Mammary epithelial cell (primary cell): ENCODE measurements at places on chromosomes 1 and 21. TPM values are rescaled to one million over a fixed set of nuclear protein-coding genes. Genes with fewer than 3 reads are reported as not detected.

DNA sequence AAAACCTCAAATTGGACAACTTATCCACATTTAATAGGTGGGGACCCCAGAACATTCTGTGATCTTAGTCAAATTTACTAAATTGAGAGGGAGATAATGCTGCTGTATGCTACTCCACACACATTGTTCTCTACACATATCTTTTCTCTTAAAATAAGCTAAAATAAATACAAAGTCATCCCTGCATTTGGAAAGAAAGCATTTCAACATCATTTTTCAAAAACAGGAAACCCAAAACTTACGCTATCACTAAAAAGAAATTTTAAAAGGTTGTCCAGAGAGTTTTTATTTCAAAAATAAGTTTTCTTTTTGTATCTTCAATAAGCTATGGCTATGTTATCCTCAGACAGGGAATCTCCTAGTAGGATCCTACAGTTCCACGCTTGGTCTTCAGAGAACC is 19.5 kb upstream of the OR6N2 start:
- DNase-seq, result no peak

DNA sequence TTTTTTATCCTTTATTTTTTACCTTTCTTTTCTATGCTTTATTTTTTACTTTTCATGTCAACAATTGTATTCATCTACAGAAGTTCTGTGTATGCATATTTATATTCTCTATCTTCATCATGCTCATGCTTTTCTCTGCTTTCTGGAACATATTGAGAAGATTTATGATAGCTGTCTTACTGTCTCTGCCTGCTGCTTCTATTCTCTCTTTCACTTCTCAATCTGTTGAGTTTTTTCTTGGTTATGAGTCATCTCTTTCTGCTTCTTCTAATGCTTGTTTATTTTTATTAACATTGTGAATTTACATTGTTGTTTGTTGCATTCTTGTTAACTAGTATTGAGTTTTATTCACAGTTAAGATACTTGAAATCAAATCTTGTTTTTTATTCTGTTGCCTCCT is 22.6 kb downstream of the F5 start:
- DNase-seq, result no peak

The STUM gene
- total RNA-seq, result 1.2 TPM

- no peak for DNase-seq
Measured at GRCh38 chr21:40067751-40068150, 200.5 kb downstream of the PCP4 start.

DNA sequence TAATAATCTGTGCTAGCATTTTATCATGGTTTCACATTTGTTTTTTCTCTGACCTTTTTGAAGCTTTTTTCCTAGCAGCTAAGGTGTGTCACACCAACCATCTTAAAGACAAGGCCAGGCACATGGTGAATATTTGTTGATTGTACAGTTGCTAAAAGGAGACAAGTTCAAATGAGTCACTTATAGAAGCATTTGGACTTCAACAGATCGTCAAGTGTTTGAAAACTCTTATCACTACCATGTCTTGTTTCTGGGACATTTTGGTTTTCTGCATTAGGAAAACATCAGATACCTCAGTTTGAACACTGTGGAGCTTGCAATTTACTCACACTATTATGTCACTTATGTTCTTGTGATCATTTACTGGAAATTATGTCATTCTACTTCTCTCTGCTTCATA is 407.3 kb downstream of the USP25 start:
- DNase-seq, result no peak

The MCOLN2 gene
- 1.6 and 3.5 TPM in 2 replicates for total RNA-seq

GRCh38 chr1:206581571-206581981 is 30.7 kb downstream of the EIF2D start:
- no peak for DNase-seq

The FBLIM1 gene
- 351 TPM for total RNA-seq

The ADGRL4 gene
- not detected in 2 replicates for total RNA-seq

GRCh38 chr1:23369335-23370013 is at the start of gene ZNF436:
TSS of gene ZNF436 (minus strand) at chr1:23369836. CDS start at chr1:23368005, 1,831 bp downstream.
- DNase-seq, result peak; percentile 66

DNA sequence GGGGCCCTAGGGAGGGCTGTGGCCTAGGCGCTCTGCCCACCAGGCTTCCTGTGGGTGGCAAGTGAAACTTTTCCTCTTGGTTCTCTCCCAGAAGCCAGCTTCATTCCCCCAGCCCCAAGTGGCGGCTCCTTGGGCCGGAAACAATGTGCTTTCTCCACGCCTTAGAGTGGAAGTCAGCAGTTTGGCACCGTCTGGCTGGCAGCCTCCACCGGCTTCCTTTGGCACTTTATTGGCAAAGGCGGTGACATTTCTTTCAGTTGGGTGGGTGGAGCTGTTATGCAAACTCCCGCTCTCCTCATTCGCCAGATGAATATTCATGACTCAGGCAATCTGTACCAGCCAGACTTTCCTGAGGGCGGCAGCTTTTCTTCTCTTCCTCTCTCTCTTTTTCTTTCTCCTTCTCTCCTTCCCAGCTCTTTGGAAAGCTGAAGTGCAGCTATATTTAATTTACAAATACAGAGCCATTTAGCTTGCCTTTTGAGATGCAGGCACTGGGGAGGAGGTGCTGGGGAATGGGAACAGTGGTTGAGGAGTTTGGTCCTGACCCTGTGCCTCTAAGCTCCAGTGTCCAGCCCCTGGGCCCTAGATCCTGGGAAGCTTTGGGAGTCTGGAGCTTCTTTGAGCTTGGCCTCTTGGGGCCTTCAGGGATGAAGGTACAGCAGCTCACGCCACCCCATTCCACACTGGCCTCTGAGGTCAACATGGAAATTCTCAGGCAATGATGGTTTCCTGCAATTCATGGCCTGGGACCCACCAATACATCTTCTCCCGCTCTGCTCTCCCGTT is 67.8 kb upstream of the POU3F1 start:
- no peak for DNase-seq

GRCh38 chr1:69898403-69898947 is 306.9 kb downstream of the LRRC40 start:
- DNase-seq, result no peak

DNA sequence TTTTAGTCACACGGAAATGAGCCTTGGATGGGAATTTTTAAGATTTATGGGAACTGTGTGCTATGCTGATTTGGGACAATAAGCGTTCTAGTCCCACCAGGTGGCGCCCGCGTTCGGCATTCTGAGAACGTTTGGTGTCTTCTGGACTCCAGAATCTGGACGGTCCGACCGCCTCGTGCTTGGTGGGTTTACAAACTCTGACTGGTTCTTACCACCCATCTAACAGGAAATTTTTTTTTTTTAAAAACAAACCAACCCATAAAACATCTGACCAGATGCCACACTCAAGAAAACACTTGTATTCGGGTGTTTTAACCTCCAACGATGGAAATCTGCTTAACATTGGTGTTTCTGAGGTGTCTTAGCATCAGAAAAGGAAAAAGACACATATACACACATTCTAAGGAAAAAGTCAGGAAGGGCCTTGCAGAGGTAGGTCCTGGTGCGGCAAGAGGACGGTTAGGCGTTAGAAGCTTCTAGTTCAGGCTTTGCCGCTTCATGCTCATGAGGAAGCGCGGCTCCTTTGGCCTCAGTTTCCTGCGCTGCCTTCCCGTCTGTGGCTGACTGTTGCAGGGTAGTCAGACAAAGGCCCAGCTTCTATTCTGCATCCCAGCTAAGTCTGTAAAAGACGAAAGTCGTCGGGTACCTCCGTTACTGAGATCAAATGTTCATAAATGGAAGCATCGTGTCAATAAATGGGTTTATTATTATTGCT is 814 bp upstream of the DYRK3 start:
- DNase-seq, result peak; percentile 79

The PYHIN1 gene
- total RNA-seq, result not detected

The RGL1 gene
- 3.7 and 4.3 TPM in 2 replicates for total RNA-seq

GRCh38 chr1:26530895-26531598 is 1.5 kb downstream of the RPS6KA1 start:
- DNase-seq, result peak; percentile 97

The ISG15 gene
- 6.8 TPM for total RNA-seq

DNA sequence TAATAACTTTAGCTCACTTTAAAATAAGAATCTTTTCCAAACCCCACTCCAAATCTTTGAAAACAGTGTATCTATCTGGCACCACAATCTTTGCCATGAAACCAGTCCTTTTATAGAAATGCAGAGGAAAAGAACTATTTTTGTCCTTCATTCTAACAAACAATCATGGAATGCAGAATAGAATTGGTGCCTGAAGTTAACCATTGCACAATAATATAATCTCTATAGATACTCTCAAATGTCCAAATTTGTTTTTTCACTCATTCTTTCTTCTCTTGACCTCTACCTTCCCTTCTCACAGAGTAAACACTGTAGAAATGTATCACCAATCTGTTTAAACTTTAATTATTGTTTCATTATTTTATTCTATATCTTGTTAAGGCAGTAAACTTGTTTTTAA is 34.8 kb downstream of the TTLL7 start:
- DNase-seq, result no peak

- DNase-seq, result no peak
Measured at GRCh38 chr1:154951901-154952657, 3.8 kb downstream of the PBXIP1 start.

DNA sequence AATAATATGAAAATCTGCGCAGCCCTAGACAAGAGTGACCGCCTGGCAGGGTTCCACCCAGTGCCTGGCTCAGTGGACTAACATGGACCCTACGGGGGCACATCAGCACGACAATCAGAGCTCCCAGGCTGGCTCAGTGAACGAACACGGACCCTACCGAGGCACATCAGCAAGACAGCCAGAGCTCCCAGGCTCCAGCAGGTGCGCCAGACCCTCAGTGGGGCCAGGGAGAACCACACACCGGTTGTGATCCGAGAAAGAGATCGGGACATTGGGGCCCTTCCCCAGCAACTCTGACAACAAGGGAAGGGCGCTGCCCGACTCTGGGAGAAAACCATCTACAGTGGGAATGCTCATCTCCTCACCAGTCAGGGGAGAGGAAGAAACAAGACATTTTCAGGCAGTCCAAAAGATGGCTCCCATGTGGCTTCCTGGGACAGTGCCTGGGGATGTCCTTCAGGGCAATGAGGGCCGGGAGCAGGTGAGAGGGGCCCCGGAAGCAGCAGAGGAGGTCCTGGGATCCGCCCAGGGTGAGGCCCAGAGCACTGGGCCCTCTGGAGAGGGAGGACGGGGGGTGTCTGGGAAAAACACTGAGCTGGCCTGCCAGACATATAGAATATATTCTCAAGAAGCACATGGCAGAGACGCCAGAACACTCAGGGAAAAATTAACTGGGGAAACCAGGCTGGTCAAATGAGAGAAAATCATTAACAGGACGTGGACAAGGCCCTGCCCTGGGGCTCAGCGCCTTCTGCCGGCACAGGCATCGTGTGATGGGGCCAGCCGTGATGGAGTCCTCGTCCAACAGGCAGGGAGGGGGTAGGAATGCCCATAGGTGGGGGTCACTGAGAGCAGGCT is 4.8 kb downstream of the ARHGEF16 start:
- no peak for DNase-seq

- DNase-seq, result peak; percentile 59
Measured at GRCh38 chr1:14924455-14925331, 228.9 kb upstream of the TMEM51 start.

GRCh38 chr1:168876830-168877229 is 147.8 kb upstream of the DPT start:
- DNase-seq, result no peak

DNA sequence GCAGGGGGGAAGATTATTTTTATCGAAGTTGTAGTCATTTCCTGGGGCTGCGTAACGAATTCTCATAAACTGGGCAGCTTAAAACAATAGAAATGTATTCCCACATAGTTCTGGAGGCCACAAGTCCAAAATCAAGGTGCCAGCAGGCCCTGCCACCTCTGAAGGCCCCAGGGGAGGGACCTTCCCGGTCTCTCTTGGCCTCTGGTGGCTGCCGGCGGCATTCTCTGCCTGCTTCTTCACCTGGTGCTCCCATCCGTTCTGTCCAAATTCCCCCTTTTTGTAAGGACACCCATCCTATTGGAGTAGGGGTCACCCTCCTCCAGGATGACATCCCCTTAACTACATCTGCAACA is 92.8 kb downstream of the PDE9A start:
- DNase-seq, result no peak

GRCh38 chr21:21624674-21625073 is 626.5 kb downstream of the NCAM2 start:
- DNase-seq, result no peak

DNA sequence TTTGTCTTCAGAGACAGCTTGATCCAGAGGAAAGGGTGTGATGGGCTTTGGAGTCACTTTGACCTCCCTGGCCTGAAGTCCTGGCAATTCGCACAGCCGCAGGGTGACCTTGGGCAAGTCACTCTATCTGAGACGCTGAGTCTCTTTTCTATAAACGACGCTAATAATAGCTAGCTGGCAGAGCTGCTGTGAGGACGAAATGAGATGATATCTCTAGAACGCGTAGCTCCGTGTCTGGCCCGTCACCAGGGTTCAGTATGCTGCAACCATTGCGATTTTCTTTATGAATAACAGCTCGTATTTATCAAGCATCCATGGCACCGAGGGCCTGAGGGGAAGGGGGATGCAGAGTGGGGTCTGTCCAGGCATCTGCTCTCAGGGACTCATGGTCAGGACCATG is 58.7 kb downstream of the IGSF21 start:
- no peak for DNase-seq

DNA sequence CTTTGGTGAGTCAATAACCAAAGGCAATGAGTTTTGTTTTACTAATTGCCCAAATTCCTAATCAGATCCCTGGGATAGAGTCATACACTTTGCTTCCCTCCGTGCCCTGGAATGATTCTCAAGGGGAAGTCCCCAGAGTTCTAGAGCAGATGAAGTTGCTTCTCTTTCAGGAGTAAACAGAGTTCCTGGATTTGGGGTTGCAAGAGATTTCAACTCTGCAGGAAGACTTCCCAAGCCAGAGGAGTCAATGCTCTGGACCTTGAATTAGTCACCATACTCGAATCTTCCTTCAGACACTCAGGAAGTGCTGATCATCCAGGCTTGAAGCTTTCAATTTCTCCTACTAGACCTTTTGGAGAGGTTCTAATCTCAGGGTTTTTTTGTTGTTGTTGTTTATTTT is 39.6 kb downstream of the FCER1A start:
- no peak for DNase-seq

DNA sequence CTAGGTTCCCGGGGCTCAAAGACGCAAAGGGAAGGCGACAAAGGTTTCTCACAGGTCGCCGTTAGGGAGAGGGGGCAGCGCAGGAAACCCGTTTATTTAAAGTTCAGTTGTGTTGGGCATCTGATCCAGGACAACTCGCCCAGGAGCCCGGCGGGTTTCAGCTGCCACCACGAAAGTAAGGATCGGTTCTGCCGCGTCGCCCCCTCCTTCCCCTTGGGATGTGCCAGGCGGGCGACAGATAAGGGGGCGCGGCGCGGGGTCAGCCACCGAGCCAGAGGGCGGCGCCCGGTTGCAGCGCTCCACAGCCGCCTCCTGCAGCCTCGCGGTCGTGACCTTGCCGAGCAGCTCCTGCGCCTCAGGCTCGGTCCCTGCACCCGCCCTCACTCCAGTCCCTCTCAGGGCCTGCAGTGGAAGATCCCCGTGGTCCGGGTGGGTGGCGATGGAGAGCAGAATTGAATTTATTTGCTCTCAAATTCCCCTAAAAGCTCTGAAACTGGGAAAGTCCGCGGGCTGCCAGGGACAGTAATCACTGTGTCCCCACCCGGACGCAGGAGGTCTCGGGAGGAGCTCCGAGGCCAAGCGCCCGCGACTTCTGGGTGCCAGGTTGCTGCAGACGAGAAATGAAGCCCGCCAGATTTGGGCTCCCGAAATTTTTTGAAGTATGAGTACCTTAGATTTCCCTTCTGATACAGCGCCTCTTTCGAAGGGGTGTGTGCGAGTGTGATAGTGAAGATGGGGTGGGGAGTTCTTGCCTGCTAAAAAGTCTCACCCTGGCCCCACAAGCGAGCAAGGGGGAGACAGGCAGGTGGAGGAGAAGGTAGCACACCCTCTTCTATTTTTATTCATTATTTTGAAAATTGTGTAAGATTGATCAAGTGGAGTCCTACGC is 28.4 kb upstream of the NFIA start:
- DNase-seq, result no peak

The PSEN2 gene
- total RNA-seq, result 31.2 TPM

The GJA5 gene
- total RNA-seq, result 255 TPM
